ENCODE measurements at places on chromosomes 6 and 20.

DNA sequence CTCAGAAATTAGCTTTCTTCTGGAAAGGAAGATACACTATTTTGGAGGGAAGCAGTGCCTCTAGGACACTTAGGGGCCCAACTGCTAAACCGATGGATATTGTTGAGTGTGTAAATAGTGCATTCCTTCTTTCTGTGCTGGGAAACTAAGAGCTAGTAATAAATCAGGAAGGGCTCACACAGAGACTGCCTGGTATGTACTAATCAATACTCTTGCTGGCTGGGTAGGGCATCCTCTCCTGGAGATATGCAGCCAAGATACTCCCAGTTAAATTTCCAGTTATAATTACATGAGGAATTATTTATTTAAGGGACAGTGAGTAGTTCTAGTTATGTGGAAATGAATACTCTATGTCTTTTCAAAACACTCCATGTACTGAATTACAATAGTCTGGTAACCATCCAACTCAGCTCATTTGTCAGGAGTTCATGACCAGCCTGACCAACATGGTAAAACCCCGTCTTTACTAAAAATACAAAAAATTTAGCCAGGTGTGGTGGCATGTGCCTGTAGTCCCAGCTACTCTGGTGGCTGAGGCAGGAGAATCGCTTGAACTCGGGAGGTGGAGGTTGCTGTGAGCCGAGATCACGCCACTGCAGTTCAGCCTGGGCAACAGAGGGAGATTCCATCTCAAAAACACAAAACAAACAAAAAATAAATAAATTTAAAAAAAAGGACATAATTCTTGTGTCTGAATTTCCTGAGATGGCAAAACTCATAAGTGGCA is 100.0 kb downstream of the OR2B2 start:
- no peak for DNase-seq

GRCh38 chr20:6533351-6533750 is 234.1 kb upstream of the BMP2 start:
- no peak for DNase-seq

DNA sequence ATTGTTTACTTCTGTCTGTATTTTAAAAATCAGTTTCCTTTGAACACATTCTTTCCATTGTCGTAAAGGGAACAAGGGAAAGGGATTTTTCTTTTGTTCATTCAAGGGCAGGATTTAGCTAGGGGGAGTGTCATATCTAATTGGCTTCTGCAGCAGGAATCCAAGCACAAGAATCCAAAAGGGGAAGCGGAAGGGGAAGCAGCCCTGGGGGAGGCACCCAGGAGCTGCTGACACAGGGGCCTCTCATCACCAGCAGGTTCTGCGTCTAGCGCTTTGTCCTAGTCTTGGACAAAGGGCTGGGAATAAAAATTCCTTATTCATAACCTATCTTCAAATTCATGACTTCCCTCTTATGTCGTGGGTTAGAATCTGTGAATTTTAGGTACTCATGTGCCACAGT is 13.7 kb downstream of the RIPK1 start:
- DNase-seq, result no peak

GRCh38 chr6:144262470-144263369 is 22.4 kb upstream of the UTRN start:
- no peak for DNase-seq

- DNase-seq, result no peak
These were observed 10.3 kb downstream of the CLDN20 start for GRCh38 chr6:155274106-155274505.

DNA sequence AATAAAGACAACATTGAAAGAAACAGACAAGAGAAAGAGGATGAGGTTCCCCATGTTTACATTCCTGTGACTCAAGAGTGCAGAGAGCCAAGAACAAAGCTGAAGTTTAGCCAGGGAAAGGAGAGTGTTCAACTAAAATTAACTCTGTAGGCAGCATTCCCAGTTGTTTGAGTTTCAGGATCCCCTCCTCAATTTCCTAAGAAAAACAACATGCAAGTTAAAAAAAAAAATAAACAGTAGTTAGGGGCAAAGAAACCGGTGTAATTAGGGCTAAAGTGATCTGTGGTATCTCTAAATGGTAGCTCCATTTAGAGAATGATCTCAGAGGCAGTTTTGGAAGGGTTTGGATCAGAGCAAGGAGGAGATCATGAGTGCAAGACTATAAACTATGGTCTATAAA is 30.9 kb upstream of the RAB23 start:
- DNase-seq, result no peak

- no peak for DNase-seq
These were observed 87.8 kb upstream of the SIRPA start for GRCh38 chr20:1807394-1807793.

- no peak for DNase-seq
These were observed 30.3 kb downstream of the ZNF318 start for GRCh38 chr6:43339168-43339567.

DNA sequence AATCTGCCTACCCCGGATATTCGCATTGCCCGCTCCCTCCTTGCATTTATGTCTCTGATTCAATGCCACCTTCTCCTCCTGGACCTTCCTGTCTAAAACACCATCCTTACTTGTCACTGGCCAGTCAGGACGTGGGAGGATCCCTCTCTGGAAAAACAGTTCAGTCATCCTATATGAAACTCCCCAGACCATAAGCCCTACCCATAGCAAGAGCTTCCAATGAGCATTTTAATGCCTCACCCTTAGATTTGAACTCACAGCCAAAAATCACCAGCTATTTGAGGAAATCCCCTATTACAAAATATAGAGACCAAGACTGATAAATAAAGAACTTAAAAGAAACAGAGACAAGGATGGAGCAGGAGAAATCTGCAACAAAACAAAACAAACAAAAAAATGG is 86.4 kb downstream of the SHLD1 start:
- DNase-seq, result no peak

DNA sequence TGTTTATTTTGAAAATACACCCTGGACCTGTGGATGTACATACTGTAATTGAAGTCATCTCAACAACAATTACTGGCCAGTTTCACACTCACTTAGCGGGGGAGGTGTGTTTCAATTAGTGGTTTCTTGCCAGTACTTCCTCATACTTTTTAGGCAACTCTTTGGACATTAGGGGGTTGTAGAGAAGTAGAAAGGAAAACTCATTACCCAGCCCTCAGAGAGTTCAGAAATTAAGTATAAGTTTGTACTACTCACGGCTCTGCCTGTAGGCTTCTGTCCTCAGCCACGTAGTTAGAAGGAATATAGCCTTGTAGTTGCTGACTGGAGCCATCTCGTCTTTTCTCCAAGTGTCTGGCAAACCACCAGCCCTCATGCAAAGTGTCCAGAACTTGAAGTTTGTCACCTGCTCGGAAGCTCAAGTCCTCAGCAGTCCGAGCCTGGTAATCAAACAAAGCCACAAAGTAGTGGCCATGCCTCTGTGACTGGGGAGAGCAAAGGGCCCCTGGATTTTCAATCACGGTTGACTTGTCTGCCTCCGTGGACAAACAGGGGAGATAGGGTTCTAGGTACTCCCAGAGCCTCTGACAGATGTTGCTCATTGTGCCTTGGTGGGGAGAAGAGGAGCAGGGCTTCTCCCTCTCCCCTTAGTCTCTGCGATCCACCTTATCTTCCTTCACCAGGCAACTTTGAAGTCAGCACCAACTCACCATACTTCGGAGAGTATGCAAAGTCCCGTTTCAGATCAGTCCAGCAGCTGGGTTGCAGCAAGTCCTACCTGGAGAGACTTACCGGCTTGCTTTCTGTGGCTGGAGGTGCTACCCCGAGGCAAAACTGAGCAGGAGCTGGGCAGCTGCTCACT is 749 bp downstream of the FRK start:
- no peak for DNase-seq

DNA sequence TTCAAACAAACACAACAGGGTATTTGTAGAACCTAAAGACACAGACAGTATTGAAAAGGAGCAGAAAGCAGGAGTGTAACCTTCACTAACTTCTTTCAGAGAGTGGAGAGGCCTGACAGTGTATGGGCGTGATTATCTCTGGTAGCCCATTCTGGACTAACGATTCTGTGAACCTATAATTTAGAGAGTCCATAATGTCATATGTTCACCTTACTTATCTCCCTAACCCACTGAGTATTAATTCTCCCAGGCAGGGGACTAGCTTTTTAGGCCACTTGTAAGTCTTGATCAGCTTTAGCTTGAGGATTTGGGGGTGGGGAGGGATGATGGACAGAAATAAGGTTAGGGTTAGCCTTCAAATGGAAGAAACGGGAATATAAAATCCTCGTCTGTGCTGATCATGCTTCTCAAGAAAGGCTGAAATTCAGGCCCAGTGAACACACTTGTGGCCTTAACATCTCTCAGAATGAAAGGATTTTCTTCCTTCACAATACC is 2.8 kb upstream of the PARD6B start:
- no peak for DNase-seq

- peak; percentile 11 for DNase-seq
These were observed 78.8 kb upstream of the DEFB112 start for GRCh38 chr6:50128420-50129005.

DNA sequence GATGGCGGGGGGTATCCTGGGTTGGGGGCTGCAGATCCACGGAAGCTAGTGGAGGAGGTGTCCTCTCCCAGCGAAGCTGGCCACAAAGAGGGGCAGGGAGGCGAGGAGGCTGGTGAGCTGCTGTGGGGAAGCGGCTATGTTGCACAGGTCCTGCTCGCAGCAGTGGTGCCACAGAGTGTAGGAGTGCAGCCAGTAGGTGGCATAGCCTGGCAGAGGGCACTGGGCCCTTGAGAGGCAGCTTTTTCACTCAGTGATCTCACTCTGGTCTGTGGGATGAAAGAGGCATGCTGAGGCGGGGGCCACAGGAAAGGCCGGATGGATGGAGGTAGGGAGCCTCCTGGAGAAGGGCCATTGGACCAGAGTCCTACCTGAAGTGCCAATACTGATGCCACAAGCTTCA is 2.9 kb upstream of the LY6G6D start:
- DNase-seq, result peak; percentile 40

DNA sequence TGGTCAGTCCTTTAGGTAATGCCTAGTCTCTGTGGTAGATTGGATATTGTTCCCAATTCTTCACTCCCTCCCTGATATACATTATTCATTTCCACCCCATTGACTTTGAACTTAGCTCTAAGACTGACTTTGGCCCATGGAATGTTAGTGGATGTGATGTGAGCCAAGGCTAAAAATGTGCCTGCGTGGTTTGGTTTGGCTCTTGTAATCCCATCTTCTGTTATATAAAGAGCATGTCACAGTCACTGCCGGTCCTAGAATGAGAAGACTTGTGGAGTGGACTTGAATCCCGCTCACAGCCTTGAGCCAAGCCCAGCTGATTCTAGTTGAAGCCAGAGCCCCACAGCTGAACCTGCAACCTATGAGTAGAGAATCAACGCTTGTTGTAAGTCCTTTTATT is 23.6 kb upstream of the DNAAF9 start:
- DNase-seq, result no peak

DNA sequence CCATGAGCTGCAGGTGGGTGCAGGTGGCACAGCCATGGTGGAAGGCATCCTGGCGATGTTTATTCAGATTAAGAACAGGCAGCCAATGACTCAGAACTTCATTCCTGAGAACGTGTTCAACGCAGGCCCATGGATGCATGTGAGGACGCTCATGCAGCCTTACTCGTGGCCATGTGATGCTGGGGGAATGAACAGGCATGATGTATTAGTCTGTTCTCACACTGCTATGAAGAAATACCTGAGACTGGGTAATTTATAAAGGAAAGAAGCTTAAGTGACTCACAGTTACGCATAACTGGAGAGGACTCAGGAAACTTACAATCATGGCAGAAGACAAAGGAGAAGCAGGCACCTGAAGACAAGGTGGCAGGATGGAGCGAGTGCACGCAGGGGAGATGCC is 146.6 kb downstream of the RNASET2 start:
- DNase-seq, result no peak

DNA sequence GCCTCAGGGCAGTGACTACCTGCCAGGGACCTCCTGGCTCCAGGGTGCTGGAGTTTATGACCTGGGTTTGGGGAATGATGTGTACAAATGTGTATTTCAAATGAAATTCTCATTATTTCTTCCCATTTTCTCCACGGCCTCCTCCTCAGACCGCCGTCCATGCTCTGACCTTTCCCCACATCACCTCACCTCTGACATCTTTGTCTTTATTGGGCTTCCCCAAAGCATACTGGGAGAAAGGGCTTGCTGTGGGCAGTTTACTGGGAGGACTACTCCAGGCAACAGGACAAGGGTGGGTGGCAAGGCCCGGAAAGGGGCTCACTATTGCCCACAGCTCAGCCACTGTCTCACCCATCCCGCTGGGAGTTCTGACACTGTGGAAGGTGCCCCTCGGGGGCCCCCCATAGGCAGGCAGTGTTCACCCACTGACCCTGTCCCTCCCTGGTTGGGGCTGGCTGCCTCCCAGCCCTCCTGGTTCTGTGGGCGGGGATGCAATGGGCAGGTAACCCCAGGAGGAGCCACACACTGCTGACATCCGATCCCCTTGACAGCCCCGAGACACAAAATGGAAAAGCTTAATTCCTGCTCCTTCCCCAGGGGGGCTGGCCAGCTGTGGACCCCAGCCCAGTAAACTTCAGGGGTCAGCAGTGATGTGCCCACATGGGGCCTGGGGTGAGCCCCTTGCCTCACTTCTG is 39.8 kb upstream of the CST7 start:
- DNase-seq, result no peak

GRCh38 chr6:142810952-142811514 is 133.9 kb downstream of the HIVEP2 start:
- DNase-seq, result no peak

- DNase-seq, result no peak
These were observed 45.4 kb upstream of the CDH22 start for GRCh38 chr20:46353500-46354206.

DNA sequence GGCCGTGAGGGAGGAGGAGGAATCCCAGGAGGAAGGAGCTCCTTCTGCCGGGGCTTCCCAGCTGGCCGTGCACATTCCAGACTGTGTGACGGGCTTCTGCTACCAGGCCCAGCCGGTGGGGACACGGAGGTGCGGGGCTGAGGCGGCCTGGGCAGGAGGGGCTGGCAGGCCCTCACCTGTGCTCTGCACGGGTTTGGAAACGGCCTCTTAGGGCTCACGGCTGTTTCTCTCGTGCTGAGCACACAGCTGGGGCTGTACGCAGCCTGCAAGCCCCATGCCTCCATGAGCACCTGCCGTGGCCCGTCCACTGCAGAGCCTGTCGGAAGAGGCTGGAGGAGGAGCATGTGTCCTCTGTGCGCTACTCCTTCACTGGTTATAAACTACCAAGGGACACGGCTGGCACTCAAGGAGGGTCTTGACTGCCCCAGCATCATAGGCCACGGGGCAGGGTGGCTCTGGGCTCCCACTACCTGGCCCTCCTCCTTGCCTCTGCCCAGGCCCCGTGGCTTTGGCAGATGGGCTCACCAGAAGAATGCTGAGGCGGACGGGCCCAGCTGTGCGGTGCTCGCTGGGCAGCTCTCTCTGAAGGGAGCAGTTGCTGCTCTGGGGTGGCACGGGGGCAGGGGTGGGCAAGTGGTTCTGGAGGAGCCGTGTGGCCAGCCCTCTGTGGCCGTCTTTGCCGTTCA is 15.8 kb downstream of the NPEPL1 start:
- DNase-seq, result no peak

GRCh38 chr20:56711018-56711417 is 81.9 kb downstream of the TFAP2C start:
- no peak for DNase-seq

GRCh38 chr20:62119591-62120364 is 2.5 kb upstream of the LSM14B start:
- DNase-seq, result no peak

- DNase-seq, result no peak
These were observed 53.2 kb downstream of the SAMD5 start for GRCh38 chr6:147561726-147562125.

GRCh38 chr6:3518356-3519190 is 61.7 kb upstream of the SLC22A23 start:
- DNase-seq, result no peak

- no peak for DNase-seq
These were observed 129.9 kb downstream of the SMAP1 start for GRCh38 chr6:70797625-70798024.

Measured in Jurkat, Clone E6-1 (cell line).